Fibroblast of upper back skin (primary cell): ENCODE measurements at places on chromosomes 13 and 19.

DNA sequence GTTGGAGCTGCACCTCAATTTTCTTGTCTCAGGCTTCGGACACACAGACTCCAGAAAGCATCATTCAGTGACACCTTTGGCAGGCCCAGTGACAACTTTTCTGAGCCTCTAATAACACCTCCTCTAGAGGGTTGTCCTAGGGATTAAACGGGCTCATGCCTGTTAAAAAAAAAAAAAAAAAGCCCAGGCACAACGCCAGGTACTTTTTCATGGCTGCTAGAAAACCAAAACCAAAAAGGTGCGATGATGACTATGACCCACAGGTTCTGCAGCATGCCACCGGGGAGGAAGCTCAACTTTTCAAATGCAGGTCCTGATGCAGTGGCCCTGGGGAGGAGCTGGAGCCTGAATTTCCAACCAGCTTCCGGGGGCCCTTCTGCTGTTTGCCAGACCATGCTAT is 184.2 kb downstream of the ABCC4 start:
- DNase-seq, result no peak

- peak; percentile 37 for DNase-seq
These were observed 1411.0 kb upstream of the SLC10A2 start for GRCh38 chr13:104477261-104477660.

- DNase-seq, result no peak
These were observed 5.7 kb downstream of the TMEM259 start for GRCh38 chr19:1015061-1015781.

- no peak for DNase-seq
These were observed 25.8 kb downstream of the LHFPL6 start for GRCh38 chr13:39577203-39577602.

DNA sequence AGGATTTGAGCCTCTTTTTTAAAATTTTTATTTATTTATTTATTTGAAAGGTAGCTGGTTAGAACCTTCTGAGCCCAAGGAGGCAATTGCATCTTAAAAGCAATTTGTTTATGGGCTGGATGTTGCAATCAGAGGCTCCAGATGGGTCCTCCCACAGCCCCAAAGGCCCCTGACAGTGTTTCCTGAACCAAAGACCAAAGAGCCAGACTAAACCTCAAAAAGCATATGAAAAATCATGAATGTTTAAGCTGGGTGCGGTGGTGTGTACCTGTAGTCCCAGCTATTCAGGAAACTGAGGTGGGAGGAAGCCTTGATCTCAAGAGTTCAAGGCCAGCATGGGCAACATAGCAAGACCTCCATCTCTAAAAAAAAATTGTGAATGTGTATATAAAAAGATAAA is 67.8 kb upstream of the RGCC start:
- no peak for DNase-seq
